H9 (cell line): ENCODE measurements at places on chromosomes 4 and X. TPM values are rescaled to one million over a fixed set of nuclear protein-coding genes. Genes with fewer than 3 reads are reported as not detected.

- no peak for DNase-seq
These were observed 18.0 kb downstream of the CDKL2 start for GRCh38 chr4:75612306-75612705.

- DNase-seq, result no peak
These were observed 47.0 kb downstream of the SPRY1 start for GRCh38 chr4:123443401-123444289.

DNA sequence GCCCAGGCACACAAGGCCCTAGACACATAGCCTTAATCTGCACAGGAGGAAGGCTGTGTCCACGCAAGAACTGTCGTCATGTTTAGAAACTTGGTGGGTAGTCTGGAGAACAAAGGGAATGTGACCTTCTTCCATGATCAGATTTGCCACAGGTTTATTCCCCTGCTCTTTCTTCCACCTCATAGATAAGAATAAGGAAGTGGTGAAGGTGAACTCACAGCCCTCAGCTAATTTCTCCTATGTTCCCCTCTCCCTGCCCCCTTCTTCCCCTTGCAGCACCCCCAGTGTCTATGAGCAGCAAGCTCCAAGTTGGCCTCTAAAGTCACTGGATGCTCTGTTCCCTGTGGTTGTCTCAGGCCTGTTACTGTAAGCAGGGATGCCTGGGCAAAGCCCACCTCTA lies 39.8 kb upstream of the LAS1L start:
- no peak for DNase-seq

Gene REPS2
- total RNA-seq, result 3.7 and 4.7 TPM in 2 replicates

DNA sequence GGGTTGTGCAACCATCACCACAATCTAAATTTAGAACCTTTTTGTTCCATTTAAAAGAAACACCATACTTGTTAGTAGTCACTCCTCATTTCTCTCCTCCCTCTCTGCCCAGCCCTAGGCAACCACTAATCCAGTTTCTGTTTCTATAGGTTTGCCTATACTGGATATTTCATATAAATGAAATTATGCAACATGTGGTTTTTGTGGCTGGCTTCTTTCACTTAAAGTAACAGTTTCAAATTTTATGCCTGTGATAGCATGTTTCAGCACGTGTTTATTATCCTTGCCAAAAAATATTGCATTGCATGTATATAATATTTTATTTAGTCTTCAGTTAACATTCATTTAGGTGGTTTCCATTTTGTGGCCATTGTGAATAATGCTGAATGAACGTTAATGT lies 437.6 kb downstream of the IL1RAPL1 start:
- no peak for DNase-seq

GRCh38 chr4:155208258-155209054 lies at the start of gene NPY2R:
Gene NPY2R, plus strand, starts transcription at chr4:155208636. Its CDS starts 5,304 bp downstream, at chr4:155213940.
- DNase-seq, result peak; percentile 78

- peak; percentile 63 for DNase-seq
These were observed at the start of gene MAGEA8 for GRCh38 chrX:149881081-149881711. Gene MAGEA8, plus strand, starts transcription at chrX:149881183. Its CDS starts 3,090 bp downstream, at chrX:149884273.

DNA sequence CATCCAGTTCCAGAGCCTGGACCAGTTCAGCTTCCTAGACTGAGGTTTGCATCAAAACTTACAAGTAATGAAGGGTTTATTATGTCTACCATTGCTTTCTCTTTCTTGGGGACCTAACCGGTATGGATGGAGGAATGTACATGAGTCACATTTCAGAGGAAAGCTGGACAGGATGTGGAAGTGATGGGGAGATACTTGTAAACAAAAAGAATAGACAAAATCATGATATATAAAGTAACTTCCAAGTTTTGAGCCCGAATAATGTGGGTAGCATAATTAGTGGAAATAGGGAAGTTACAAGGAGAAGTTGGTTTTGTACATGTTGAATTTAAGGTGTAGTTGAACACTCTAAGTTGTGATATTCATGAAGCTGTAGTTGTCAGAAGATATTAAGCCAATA lies 15.0 kb downstream of the FNIP2 start:
- no peak for DNase-seq

GRCh38 chr4:180456928-180457327 lies 1786.3 kb upstream of the TENM3 start:
- no peak for DNase-seq

- DNase-seq, result peak; percentile 83
These were observed 121.6 kb downstream of the ATXN3L start for GRCh38 chrX:13198056-13198761.

DNA sequence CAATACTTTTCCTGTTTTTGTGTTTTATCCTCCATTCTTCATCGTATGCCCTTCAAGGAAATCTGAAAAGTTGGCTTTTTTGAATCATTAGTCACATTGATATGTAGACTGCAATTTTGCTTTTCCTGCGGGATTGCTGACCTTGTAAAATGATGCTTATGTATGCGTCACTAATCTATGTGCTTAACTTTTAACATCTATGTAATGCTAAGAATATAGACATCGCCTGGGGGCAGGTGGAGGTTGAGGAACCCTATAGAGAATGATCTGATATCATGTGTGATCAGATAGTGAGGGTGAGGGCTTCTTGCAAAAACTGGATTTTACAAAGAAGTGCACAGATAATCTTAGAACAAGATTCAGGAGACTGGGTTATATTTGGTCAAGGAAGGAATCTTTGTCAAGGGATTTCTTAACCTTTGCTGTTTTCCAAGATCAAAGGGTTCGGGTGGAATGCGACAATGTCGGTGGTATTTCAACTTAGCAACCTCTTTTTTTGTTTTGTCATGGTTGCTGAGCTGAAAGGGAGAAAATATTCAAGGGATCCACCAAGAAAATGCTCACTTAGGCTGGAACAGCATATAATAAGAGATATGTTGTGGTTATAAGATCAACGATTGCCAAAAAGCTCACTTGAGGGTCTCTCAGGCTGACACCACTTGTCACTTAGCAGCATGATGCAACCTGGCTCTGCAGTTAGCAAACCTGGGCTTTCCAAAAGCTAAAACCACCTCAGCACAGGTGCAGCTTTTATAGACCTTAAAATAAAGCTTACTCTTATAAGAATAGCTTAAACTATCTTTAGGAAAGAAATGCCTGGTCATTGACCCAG lies 70.6 kb upstream of the PUDP start:
- DNase-seq, result no peak

Gene CENPE
- total RNA-seq, result 34.4 and 38.1 TPM in 2 replicates

Gene ARL9
- 0.48 TPM in 1 of 2 replicates, not detected in the other for total RNA-seq

- no peak for DNase-seq
These were observed 58.2 kb downstream of the PDE5A start for GRCh38 chr4:119570401-119570800.

Gene TAF9B
- total RNA-seq, result 33.1 and 34.9 TPM in 2 replicates

DNA sequence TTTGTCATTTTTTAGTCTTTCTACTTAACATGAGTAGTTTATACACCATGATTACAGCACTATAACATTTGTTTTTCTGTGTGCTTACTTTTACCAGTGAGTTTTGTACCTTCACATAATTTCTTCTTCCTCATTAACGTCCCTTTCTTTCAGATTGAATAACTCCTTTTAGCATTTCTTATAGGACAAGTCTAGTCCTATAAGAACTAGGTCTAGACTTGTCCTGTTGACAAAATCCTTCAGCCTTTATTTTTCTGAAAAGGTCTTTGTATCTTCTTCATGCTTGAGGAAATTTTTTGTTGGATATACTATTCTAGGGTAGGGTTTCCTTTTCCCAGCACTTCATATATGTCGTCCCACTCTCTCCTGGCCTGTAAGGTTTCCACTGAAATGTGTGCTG lies 253.3 kb upstream of the ARHGAP24 start:
- DNase-seq, result no peak

DNA sequence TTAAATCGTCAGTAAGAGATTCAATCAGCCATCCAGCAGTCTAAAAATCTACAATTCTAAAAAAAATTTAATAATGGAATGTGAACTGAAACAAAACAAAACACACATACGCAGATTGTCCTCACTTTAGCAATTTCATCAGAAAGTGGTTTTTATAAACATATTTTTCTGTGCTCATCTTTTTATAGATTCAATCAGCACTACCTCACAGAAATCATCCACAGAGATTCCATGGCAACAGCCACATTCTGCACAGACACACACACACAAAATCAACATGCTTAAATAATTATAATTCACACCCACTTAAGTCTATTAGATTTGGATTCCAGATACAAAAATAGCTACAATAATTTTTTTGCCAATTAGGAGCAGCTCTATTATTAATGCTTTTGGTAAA lies 149.0 kb upstream of the KCNIP4 start:
- DNase-seq, result no peak

Gene TMPRSS11A
- total RNA-seq, result not detected in 2 replicates

Gene CT45A3
- total RNA-seq, result not detected in 2 replicates

Gene HTN3
- total RNA-seq, result not detected in 2 replicates

- DNase-seq, result peak; percentile 73
These were observed 61.5 kb upstream of the MMAA start for GRCh38 chr4:145557720-145558119.

GRCh38 chr4:110106931-110107296 lies 91.5 kb downstream of the ELOVL6 start:
- DNase-seq, result no peak

- DNase-seq, result no peak
These were observed 11.0 kb downstream of the PGM2 start for GRCh38 chr4:37837446-37837845.

Gene BST1
- total RNA-seq, result 0.48 TPM in 1 of 2 replicates, not detected in the other

GRCh38 chr4:95045429-95045828 lies 287.7 kb downstream of the BMPR1B start:
- no peak for DNase-seq
